ENCODE measurements at places on chromosomes 1 and 21.
A peak's percentile ranks its signal among the peaks of the same experiment; 100 is the strongest.

DNA sequence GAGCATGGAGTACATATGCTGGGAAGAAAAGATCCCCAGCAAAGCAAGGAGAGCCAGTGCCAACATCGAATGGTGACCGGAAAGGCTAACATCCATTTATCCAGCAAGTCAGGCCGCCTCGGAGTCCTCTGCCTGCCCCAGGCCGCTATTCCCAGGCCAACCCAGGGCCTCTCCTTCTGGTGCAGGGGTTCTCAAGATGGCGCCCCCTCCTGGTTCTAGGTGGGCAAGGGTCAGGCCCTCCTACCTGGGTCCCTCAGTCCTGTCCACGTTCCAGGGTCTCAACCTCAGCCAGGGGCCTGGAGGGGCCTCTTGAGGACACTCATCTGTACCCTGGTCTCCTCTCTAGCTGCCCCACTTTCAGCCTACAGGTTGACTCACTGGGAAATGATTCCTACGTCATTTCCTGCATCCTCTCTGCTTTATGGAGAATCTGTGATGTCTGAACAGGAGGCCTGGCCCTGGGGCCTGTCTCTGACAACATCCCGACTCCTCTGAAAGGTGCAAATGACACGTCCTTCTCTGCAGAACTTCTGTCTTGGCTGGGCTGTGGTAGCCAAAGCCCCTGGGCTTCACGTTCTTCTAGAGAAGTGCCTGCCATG lies 145.3 kb downstream of the PSMG1 start:
- no peak for DNase-seq

GRCh38 chr1:221884821-221885220 lies 142.9 kb upstream of the DUSP10 start:
- DNase-seq: no peak

GRCh38 chr1:181430015-181430885 lies 53.1 kb upstream of the CACNA1E start:
- no peak for DNase-seq

- no peak for DNase-seq
These were observed 27.3 kb downstream of the SPSB1 start for GRCh38 chr1:9319789-9320519.

- DNase-seq: no peak
These were observed 293.3 kb downstream of the SDCCAG8 start for GRCh38 chr1:243549108-243549507.

DNA sequence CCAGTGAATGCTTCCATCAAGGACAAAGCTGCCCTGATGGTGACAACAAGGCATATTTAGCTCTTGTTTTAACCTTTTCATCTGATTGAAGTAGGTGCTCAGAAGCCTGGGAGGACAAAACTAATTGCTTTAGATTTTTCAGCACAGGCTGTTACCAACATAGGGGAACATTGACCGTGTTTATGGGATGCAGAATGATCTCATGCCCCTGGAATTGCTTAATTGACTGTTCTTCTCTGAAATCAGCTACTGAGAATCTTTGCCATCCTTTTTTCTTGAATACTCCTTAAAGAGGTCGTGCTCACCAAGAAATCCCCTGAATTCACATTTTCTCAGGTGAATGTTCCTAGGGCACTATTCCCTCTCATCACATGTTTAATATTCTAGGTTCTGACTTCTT lies 95.9 kb upstream of the CCDC190 start:
- no peak for DNase-seq

DNA sequence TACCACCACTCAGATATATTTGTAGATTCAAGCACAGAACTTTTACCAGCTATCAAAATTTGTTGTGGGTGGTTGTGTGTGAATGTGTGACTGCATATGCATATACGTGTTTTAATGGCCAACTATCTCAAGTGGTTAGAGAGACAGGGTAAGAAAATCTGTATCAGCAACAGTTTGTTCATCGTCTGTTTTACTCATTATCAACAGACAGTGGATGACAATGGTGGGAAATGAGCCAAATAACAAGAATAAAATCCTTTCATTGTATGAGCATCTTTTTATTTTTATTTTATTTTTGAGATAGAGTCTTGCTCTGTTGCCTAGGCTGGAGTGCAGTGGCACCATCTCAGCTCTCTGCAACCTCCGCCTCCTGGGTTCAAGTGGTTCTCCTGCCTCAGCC lies 22.7 kb upstream of the DYNLT5 start:
- no peak for DNase-seq

DNA sequence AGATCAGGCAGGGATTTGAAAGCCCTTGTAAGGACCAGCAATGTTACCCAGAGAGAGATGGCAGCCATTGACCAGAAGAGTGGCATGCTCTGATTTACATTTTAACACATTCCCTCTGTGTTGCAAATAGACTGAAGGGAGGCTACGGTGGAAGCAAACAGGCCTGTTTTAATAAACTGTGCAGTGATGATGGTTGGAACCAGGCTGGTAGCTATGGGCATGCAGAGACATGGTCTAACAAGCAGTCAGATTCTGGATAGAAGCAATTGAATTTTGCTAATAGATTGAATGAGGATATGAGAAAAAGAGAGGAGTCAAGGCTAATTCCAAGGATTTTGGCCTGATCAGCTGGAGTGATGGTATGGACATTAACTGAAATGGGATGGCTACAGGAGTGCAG lies 32.3 kb upstream of the ZNF648 start:
- DNase-seq: no peak

GRCh38 chr1:6602669-6603237 lies at the start of gene KLHL21:
KLHL21 (minus strand) TSS chr1:6602869; CDS start chr1:6602817, 52 bp downstream.
- peak; percentile 92 for DNase-seq

DNA sequence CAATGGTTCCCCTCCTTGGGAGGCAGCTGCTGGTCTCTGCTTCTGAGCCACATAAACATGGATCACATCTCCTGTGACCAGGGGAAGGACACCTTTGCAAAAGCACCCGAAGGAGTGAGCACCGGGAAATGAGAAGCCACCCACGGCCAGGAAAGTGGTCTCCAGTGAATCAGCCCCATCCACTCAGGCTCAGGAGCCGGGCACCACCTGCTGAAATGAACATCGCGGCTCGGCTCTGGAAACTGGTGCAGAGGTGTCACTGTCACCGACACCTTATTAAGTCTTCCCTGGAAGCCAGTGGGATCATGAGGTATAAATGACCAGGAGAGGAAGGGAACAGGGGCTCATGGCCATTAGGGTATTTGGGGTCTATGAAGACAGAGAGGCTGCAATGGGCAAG lies 207.2 kb upstream of the C1orf174 start:
- DNase-seq: no peak

GRCh38 chr1:174678657-174679056 lies 230.9 kb downstream of the GPR52 start:
- no peak for DNase-seq

DNA sequence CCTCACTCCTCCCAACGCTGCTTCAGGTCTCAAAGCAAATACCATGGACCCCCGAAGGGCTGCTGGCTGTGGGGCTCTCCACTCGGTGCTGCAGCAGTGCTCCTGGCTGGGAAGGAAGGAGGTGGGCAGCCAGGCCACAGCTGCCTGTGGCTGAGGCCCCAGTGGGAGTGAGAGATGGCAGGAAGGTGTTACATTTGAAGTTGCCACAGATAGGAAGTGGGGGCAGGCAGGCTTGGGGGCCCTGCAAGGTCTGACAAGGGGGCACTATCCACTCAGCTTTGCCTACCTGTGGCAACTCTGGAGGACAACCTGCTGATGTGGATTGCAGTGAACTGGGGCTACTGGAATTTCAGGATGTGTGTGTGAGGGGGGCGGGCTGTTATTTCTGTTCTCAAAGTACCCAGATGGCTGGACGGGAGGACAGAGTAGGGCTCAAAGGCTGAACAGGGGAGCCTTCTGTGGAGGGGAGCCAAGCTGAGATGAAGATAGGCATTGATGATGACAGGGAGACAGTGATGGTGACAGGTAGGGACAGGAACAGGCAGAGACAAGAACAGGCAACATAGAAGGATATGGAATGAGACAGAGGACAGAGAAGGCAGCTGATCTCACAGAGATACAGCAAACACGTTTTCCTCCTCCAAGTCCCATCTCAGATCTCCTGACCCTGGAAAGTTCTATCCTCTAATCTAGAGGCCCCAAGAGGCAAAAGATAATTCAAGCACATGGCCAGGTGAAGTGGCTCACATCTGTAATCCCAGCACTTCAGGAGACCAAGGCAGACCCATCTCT lies 1.8 kb downstream of the ZNF683 start:
- DNase-seq: no peak

GRCh38 chr1:160214481-160215140 lies 9.4 kb downstream of the PEA15 start:
- DNase-seq: no peak

DNA sequence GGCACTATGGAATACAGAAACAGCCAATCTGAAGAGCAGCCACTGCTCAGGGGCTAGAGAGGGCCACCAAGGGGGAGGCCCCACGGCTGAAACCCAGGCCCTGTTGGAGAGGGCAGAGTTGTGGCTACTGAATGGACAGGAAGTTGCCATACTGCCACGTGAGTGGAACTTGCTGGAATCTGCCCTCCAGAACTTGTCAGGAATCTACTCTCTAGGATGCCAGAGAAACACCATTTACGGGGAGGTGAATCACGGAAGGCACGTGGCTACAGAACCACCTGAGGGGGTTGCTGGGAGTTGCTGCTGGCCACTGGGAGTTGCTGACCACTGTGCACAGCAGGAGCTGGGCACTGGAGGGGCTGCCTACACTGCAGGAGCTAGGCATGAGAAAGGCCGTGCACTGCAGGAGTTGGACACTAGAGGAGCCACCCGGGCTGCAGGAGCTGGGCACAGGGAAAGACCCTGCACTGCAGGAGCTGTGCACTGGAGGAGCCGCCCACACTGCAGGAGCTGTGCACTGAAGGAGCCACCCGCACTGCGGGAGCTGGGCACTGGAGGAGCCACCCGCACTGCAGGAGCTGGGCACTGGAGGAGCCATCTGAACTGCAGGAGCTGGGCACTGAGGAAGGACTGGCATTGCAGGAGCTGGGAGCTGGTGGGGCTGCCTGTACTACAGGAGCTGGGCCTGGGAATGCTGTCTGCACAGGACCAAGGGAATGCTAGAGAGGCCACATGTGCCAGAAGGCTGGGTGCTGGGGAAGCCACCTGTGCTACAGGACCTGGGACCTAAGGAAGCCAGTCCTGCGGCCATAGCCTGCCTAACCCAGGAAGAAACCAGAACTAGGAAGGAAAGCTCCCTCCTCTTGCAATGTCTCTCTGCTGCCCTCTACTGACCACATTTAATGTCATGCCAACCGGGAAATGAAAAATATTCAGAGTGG lies 343.4 kb downstream of the MATN1 start:
- DNase-seq: peak; percentile 4

GRCh38 chr1:235657269-235657668 lies 7.7 kb upstream of the GNG4 start:
- no peak for DNase-seq

DNA sequence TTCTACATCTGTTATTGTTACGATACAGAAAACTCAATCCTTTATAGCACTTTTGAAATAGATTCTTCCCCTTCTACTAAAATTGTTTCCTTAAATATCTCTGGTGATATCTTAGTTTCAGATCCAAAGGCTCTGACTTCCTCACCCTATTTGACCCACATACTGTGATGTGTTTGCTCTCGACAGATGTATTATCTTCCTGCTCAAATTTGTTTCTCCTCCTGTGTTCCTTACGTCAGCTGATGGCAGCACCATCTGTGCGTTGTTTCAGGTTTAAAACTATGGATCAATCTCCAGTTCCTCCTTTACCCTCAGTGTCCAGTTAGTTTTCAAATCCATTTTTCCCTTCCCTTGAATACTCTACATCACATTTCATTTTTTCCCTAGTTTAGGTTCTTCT lies 274.4 kb downstream of the RYR2 start:
- no peak for DNase-seq

- DNase-seq: no peak
These were observed 127.2 kb upstream of the GJB5 start for GRCh38 chr1:34627465-34628240.

DNA sequence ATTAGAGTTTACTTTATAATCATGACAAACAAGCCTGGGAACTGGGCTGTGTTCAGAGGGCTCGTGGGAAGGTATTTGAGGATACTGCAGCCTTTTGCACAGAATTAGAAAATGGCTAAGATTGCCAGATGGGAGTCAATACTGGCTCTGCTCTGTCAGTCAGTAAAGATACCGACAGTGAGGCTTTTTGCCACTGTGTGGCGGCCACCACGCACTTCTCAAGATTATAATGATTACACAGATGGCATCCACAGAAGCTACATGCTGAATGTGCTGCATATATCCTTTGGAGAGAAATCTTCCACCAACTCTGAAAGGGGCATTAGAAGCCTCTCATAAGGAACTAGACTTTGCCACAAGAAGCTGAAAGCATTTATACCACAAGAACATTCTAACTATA lies 213.4 kb upstream of the PTBP2 start:
- DNase-seq: no peak

GRCh38 chr1:218451415-218451814 lies 106.3 kb downstream of the TGFB2 start:
- no peak for DNase-seq

- no peak for DNase-seq
These were observed 69.8 kb upstream of the PGBD5 start for GRCh38 chr1:230495891-230496385.

DNA sequence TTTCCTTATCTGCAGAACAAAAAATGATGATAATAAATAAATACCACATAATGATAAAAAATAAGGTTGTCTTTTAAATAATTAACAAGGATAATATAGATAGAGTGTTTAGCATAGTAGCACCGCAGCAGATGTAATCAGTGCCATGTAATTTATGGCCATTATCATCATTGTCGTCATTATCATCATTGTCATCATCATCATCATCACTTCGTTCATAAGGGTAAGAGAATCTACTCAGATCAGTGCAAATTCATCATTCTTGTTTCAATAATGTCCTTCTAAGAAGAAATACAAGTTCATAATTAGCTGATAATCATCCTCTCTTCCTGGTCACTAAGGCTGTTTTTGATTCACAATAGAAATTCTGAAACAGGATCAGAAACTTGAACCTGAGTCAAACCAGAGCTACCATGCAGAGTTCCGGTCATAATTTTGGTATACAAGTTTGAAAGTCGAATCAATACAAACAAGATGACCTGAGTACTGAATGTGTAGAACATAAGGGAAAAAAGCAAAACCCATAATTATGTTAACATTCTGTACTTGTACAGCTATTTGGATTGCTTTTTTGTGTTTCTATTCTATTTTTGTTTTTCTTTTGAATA lies 172.0 kb downstream of the LRRC40 start:
- no peak for DNase-seq

GRCh38 chr1:219020846-219021245 lies 152.8 kb upstream of the LYPLAL1 start:
- no peak for DNase-seq

DNA sequence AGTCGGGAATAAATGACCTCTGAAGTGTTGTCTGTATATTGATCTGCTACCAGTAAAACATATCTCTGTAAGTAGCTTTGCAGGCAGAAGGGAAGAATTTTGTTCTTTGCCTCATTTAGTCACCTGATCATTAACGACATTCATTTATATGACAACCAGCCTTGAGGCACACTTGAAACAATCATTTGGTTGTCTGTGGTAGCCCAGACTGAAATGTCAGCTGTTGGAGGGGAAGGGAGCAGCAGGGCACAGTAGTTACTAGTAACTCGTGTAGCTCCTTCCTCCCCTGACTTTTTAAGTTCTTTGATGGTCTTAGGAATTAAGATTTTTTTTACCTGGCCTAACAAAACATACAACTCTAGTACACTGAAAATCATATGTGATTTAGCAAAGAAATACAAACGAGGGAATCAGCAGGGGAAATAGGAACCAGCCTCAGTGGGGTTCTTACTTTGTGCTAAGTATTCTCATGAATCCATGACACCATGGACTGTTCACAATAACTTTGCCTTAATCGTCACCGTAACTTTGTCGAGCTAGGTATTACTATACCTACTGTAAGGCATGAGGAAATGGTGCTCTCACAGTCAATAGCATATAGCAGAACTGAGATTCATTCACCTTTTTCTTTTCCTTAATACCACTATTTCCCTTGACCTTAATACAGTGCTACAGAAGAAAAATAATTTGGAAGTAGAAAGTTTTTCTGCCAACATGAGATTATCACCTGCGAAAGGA lies 6.4 kb downstream of the IL12RB2 start:
- DNase-seq: no peak

All from stimulated activated CD8-positive, alpha-beta memory T cell treated with anti-CD3 and anti-CD28 coated beads, Interleukin-15, amount 100 ng/mL, for 48 hours (primary cell).